ENCODE measurements at places on chromosomes 5 and 9.

DNA sequence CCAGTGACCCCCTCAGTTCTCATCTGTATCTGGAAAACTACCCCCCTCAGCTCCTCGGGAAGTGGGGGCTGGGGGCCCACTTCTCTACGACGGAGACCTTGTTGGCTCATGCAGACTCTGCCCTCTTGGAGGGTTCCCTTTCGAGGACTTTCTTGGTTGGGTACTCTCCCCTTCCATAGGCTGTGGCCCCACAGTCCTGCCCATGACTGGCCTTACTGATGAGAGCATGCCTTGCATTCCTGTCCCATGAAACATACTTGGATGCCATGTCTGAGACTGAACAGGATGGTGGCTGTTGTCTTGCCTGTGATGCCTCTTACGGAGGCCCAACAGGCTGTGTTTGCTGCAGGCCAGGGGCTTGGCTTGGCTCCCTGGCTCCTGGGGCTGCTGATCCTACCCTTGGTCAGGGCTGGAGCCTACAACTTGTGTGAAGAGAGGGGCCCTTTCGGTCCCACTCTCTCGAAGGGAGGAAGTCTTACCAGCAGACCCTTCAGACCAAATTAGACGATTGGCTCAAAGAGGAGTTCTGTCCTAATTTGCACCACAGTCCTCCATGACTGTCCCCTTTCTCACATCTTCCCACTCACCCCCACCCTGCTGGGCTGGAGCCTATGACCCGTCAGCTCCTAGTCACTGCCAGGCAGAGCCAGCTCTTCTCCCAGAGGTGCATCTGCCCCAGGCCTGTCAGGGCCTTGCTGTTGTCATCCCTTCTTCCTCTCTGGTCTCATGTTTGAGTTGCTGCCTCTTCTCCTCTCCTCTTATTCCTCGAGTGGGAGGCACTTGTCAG is 109.9 kb downstream of the CACNA1B start:
- no peak for DNase-seq

DNA sequence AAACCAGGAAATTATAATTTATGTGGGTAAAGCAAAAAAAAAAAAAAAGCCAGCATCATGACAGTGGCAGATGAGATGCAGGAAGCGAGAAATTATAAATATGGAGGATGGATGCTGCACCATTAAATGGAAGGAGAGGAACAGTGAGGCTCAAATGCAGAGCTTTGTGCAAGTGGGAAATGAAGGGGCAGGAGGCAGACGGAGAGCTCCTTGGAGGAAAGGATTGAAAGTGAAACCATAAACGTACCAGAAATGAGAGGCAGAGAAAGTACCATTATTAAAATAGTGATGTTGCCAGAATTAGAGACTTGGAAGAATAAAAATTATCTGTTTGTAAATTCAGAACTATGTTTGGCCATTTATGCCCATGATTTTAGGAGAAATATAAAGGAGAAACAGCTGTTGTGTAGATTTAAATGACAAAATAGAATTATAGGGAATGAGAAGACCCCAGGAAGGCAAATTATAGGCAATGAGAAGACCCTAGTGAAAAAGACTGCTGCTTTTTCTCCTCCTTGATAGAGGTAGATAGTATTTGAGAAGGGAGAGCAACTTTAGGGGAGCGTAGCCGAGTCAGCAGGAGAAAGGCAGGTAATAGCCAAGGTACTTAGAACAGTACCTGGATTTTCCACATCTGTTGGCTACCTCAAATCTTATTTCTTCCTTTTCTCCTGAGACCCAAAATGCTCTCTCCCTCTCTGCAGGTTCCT is 341.0 kb upstream of the CD180 start:
- no peak for DNase-seq

GRCh38 chr5:131542723-131543122 is 92.3 kb downstream of the RAPGEF6 start:
- no peak for DNase-seq

DNA sequence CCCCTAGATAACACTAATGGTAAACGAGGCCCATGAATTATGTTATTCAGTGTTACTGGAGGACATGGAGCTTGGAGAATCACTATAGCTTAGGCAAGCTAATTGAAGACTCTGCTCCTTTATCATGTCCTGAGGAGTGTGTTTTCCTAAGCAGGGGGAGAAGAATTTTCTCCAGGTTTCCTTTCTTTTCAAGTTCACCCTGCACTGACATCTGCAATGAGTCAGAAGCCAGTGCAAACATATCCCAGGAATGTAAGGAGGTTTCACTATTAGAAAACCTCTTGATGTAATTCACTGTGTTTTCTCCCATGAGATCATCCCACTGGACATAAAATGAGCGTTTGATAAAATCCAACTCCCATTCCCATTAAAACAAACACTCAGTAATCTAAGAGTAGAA is 75.6 kb downstream of the DMRT2 start:
- no peak for DNase-seq

DNA sequence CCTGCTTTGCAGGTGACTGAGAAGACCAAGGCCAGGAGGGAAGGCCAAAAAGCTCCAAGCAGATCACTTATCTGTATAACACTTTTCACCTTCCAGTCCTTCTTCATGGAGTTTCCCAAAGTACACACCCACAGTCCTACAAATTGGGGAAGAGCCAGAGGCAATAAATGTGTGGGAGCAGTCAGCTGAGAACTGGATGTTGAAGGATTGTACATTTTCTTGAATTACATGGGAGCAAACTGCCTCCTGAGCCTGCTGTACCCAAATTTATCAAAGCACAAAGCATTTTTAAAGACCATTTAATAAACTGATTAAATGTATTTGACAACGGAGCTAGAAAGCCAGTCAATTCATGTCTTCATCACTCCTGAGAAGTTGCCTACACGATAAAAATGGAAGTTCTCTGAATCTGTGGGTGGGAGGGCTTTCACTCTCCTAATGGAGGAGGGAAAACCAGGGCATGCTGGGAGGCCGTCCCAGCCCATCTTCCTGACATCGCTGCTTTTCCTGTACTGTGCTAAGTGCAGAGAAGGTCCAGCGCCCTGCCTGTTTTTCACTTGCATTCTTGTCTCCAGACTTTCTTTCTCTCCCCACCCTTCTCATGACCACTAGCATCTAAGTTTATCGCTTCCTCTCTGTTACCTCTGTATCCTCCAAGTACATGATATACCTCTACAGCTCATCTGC is 79.0 kb downstream of the KCNIP1 start:
- no peak for DNase-seq

GRCh38 chr9:114965564-114965963 is 35.2 kb upstream of the TNFSF8 start:
- DNase-seq, result no peak

GRCh38 chr5:65760504-65761275 is 38.7 kb downstream of the NLN start:
- peak; percentile 37 for DNase-seq

GRCh38 chr5:98569288-98569687 is 204.2 kb upstream of the RGMB start:
- DNase-seq, result no peak

DNA sequence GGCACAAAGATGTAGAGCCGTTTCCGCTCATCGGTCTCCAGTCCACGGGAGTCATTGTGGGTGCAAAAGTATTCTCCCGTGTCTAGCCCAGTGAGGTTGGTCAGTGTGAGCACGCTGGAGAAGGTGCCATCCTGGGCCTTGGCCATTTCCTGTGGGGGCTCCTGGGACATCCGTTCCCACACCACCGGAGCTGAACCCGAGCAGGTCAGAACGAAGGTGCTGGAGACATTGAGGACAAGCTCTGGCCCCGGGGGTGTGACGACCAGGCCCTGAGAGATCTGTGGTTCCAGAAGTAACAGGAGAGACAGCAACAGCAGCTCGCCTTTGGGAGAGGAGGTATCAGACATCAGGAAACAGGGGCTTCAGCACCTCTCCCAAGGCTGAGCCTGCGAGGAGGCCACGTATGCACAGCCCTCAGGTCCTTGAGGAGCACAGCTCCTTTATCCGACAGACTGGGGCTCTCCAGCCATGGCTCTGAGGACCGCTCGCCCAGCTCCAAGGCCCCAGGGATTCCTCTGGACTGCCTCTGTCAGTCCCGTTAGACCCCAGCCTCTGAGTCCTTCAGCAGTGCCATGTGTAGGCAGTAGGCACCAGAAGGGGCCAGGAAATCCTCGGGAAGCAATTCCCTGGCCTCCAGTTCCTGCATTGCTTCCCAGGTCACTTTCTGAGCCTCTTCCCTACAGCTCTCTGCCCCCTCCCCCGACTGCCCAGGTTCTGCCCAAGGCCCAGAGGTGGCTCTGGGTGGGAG is 19.9 kb downstream of the PDGFRB start:
- DNase-seq, result no peak

DNA sequence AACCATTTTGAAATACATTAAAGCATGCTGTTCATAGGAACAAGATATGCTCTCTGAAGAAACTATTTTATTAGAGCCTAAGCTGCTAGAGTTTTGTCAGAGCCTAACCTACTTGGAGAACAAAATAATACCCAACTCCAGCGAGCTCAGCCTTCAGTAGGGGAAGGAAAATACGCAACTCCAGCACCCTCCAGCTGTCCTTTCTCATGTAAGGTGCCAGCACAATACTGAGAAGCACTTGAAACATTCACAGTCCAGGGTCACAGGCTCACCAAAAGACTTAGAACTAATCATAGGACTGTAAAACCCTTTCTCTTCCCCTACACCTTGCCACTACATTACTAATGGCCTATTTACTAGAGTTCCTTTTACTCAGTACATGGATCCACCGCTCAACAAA is 18.9 kb downstream of the DPYSL3 start:
- DNase-seq, result no peak

- DNase-seq, result no peak
Observed at GRCh38 chr9:122936464-122936863, 4.4 kb upstream of the RABGAP1 start.
